Esophagus squamous epithelium (tissue), 5 donors: ENCODE measurements at places on chromosomes 13 and 19.

DNA sequence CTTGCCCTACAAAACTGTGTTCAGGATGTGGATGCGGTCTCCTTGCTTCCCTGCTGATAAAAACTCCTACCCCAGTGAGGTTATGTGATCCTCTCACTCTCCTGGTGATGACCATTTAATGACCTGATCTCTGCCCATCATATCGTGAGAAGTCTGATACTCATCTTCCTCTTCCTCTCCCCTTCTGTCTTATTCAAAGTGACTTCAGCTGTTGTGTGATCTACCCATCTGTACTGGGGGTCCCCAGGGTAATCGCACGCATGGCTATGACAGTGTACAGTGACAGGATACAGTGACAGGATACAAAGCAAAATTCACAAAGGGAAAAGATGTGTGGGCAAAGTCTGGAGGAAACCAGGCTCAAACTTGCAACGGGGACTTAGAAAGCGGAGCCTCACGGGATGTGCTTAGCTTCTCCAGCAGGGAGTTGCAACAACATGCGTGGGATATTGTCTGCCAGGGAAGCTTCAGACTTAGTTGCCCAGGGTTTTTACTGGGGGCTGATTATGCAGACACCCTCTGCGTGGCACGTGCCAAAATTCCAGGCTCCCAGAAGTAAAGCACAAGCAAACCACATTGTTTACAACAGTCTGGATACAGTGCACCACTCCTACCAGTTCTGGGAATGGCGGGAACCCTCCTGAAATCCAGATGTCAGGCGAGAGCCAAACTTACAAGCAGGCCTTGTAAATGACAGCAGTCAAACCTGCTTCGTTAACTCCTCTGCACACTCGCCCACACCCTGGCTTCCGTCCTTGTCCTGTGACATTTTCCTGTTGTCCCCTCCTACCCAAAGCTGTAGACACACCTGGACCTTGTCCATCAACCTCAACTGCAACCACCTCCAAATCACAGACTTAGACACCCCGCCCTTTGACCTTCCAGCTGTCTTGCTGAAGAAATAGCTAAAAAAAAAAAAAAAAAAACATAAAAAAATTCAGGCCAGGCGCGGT is 18.0 kb upstream of the GARRE1 start:
- DNase-seq = no peak

GRCh38 chr13:74662905-74663304 is 528.7 kb upstream of the KLF12 start:
- no peak for DNase-seq

DNA sequence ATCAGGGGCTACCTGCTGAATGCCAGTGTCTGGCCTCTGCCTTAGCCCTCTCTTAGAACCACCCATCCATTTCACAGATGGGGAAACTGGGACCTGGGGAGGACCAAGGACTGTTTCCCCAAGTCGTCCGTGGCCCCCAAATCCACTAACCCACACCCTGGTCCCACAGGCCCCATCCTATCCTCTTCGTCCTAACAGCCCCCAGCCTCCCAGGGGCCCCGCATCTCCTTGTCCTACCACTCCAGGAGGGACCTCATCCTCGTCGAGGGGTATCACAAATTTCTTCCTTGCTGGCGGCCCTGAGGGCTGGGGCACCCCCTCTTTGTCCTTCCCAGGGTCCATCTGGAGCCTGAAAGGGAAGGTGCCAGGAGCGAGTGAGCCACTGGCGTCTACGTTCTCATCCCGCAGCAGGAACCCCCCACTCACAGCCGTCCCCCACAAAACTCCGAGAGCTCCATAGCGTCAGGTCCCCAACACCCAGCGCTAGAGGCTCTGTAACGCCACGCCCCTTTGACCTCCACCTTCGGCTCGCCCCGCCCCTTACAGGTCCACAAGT is 606 bp downstream of the ERCC1 start:
- DNase-seq = no peak

DNA sequence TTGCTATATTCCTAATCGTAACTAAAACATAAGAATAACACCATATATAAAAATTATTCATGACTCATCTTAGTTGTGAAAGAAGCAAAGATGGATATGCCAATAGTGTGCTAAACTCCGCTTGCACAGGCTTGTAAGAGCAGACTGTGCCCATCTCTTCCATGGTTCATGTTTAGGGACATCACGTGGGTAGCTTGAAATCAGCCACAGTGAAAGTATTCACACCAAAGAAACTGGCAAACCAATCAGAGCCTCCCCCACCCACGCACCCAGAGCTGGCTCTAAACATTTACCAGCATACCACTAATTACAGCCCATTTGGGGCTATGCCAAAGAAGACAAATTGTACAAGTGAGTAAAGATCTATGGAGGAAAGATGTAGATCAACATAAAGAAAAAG is 147.5 kb downstream of the DIAPH3 start:
- DNase-seq = no peak

- no peak for DNase-seq
Observed at GRCh38 chr13:23921451-23921888, 24.2 kb upstream of the C1QTNF9B start.

GRCh38 chr19:46472592-46472991 is 1.2 kb upstream of the PNMA8A start:
- no peak for DNase-seq

DNA sequence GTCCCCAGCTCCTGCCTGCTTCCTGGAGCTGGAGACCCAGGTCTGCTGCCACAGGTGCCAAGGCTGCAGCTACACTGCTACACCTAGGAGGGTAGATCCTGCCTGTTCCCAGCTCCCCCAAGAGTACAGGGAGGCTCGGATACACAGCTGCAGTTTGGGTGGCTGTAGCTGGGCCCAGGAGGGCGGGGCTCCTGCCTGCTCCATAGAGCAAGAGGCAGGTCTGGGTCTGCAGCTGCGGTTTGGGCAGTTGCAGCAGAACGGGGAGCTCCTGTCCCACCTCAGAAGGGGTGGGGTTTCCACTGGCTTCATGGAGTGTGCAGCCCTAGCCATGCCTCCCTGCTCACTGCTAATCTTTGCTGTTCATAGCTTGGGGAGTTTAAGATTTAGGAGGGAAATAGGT is 199.0 kb downstream of the NUFIP1 start:
- no peak for DNase-seq

GRCh38 chr13:31090961-31091624 is 70.6 kb downstream of the HSPH1 start:
- DNase-seq = no peak

- DNase-seq = no peak
Observed at GRCh38 chr19:31057476-31057875, 291.8 kb downstream of the TSHZ3 start.

GRCh38 chr13:52345048-52345447 is 60.9 kb downstream of the THSD1 start:
- DNase-seq = no peak

DNA sequence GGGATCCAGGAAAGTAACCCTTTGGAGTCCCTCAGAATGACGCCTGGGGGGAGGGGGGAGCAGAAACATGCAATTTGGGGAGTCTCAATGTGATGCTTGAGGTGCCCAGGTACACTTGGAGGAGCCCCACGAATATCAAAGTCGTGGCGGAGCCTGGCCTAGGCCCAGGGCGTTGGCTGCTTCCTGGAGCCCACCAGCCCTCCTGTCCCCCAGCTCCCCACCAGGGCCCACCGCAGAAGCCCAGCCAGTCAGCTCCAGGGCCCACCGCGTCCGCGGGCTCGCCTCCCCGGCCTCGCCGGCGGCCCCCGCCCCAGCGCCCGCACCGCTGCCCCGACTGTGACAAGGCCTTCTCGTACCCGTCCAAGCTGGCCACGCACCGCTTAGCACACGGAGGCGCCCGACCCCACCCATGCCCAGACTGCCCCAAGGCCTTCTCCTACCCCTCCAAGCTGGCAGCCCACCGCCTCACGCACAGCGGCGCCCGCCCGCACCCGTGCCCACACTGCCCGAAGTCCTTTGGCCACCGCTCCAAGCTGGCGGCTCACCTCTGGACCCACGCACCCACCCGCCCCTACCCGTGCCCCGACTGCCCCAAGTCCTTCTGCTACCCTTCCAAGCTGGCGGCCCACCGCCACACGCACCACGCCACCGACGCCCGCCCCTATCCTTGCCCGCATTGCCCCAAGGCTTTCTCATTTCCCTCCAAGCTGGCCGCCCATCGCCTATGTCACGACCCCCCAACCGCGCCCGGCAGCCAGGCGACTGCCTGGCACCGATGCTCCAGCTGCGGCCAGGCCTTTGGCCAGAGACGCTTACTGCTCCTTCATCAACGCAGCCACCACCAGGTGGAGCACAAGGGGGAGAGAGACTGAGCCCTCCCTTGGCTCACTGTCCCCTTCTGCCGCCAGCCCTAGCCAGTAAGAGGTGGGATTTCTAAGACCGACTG is 2.1 kb downstream of the ZNF575 start:
- DNase-seq = no peak

DNA sequence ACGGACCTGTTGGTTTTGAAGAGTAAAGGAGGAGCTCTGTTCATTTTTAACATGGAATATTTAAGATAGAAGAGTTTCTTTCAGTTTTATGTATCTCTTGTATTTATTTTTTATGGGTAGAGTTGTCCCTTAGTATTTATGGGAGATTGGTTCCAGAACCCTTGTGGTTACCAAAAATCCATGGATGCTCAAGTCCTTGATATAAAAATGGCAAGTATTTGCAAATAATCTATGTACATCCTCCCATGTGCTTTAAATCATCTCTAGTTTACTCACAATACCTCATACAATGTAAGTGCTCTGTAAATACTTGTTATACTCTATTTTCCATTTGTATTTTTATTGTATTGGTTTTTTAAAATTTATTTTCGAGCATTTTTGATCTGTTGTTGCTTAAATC is 63.1 kb downstream of the TM9SF2 start:
- DNase-seq = no peak

GRCh38 chr13:40440990-40441820 is 225.2 kb downstream of the FOXO1 start:
- no peak for DNase-seq

- no peak for DNase-seq
Observed at GRCh38 chr13:106042996-106043581, 492.4 kb downstream of the EFNB2 start.

DNA sequence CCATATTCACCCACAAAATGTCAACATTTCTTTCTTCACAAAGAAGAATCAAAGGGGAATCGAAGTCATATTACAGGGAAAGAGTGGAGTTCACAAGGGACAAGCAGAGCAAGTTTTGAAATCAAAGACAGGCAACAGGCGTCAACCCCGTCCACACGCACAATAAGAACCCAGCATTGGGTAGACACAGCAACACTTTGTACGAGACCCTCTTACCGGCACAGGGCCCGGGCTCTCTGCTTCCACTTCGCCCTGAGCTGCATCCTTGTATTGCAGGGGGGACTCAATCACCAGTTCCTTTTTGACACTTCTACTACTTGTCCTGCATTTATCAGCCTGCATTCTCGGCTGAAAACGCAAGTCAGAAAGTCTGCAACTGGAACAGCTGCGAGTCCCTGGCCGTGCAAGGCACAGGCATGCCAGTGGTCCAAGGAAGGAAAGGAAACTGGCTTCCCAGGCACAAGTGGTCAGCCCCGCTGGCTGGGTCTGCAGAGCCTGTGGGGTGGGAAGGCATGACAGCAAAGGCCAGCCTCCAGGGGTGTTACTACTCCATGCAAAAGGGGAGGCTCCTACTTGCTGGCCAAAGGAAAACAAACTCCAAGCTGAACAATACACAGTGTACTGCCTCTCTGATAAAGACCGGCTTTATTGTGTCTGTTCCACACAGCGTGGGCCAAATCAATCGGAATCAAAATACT is at the start of gene DOCK9:
DOCK9 (minus strand) TSS at position 497 of the 698 bp plus-strand sequence; CDS start at position 342, 155 bp downstream.
- DNase-seq = no peak

GRCh38 chr13:102945886-102946285 is 100.1 kb downstream of the ERCC5 start:
- no peak for DNase-seq

DNA sequence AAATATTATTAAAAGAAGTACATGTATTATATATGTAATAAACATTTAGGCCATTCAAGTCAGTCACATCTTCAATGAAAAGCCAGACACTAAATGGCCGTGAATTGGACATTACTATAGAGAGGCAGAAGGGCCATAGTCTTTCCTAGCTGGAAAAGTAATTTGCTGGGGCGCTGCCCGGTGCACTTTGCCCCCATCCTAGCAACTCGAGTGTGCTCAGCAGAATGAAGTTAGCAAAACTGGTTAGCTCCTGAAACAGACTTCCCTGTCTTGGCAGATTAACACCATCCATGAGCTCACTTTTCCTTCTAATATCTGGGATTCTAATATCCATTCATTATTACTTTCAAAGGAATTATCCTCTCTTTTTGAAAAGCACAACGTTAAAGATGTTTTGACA is 2.8 kb upstream of the SPRYD7 start:
- no peak for DNase-seq

DNA sequence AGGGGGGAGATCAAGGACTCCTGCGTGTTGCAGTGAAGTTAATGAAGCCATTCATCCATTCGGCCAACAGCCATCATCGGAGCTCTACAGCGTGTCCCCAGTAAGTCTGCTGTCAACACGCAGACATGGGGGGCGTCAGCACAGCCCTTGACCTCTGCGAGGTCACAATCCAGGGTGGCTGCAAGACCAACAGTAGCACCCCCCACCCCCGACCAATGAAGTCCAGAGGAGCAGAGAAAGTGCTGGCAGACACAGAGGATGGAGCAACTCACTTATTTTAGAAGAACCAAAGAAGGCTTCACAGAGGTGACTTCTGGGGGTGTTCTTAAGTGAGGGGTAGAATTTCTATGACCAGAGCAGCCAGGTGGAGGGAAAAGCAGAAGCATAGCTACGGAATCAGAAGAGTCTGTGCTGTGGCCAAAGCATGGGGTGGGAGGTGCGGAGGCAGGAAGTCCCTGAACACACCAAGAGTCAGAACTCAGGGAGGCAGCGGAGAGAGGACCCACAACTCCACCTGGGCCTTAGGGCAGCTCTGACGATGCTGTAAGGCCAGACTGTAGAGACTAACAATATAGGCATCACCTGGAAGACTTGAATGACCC is 185.4 kb downstream of the FOXO1 start:
- no peak for DNase-seq

GRCh38 chr13:49184621-49185020 is 35.5 kb upstream of the MLNR start:
- no peak for DNase-seq

DNA sequence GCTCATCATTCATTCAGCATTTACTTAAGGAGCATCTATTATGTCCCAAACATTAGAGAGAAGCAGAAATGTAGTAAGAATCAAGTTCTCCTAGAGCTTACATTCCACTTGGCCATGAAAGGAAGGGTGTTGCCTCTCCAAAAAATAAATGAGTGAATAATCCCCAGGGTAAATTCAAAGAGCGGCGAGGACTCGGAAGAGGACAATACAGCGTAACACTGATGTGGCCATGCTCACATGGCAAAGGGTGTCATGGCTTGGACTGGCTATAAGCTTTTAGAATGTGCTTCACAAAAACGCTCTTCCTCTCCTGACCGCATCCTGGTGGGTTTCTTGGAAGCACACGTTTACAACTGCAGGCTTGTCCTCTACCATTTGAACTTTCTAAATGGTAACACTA is 290.2 kb downstream of the IRS2 start:
- no peak for DNase-seq

GRCh38 chr19:5913739-5914357 is at the start of gene CAPS:
CAPS (plus strand) TSS chr19:5914254; CDS start chr19:5914407, 153 bp downstream.
- no peak for DNase-seq
